T-cell (primary cell): ENCODE measurements at places on chromosomes 2 and 18. TPM values are rescaled to one million over a fixed set of nuclear protein-coding genes. Genes with fewer than 3 reads are reported as not detected.

DNA sequence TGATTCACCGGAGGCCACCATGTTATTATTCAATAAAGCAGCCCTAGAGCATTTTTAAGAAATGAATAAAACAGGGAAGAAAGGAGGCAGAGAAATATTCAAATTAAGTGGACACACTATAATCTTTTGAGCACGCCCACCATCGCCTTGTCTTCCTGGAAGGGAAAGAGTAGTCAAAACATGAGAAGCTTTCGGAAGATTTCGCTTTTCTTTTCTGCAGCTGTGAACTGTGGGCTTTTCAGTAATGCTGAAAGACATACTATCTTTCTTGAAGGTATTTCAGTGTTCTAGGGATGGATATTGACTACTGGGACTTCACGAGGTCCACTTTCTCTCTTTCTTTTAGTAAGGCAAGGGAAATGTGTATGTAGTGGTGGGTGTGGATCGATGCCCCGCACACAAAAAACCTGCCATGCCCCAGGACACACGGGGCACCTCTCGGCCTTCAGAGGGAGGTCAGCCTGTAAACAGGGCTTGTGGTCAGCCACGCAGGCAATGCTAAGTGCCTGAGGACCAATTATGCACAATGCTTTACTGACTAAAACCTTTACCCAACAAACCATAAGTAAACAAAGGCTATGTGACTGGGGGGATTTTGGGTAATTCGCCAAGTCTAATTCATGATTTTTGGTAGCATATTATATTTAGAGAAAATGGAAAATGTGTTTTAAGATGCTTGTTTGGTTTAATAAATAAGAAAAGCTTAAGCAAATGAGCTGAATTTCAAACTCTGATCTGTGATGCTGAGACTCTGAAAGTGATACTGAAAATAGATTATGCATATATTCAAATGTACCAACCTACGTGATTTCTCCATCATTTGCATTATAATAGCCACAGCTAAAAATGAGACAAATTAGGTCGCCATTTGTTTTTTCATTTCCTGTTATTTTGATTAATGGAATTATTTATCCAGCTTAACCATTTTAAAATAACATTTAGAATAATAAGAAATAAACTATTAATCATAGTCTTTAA is 130.5 kb downstream of the ZNF516 start:
- peaks cover 2% of the 10 kb centered on the region for H3K4me1 ChIP-seq
- no peaks in the 10 kb centered on the region for H3K27me3 ChIP-seq
- H3K4me3 ChIP-seq = no peak overlapping the region
- no peak overlapping the region for H3K27ac ChIP-seq

C2orf78 gene
- total RNA-seq = not detected

EMX1 gene
- total RNA-seq = not detected

- no peaks in the 10 kb centered on the region for H3K27me3 ChIP-seq
- H3K4me3 ChIP-seq = no peak overlapping the region
- DNase-seq = no peak
Observed at GRCh38 chr2:194003911-194004310, 1653.1 kb upstream of the SLC39A10 start.

SLC11A1 gene
- 0.79 TPM for total RNA-seq

DNA sequence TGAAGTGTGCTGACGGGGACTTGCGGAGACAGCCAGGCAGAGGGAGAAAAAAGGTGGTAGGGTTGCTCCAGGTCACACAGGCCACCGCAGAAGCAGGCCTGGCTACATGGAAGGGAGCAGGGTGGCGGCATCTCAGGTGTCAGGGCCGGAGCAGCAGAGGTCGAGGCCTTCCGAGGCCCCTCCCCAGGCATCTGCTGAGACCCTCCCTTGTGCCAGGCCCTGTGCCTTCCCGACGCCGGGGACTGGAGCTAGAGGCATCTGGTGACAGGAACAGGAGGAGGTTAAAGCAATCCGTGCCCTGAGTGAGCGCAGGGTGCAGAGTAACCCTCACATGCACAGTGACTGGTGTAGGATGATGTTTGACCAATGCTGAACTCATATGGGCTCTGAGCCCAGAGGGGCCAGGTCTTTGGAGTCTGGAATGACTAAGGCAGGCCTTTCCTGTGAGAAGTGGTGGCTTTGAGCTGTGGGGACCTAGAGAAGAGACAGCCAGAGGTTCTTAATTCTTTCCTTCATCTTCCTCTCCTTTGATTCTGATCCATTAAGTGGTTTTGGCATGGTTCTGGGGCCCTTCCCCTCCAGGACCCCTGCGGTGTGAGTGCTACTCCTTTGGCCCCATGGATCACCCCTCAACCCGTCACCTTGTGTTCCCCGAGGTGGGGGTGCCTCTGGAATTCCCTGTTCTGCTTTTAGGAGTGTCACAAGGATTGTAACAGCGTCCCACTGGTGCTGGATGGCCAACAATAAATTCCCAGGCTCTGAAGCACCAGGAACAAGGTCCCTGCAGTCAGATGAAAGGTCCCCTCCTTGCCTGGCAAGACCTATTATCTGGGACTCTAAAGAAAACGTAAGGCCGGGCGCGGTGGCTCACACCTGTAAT is 72.1 kb downstream of the KLHL29 start:
- H3K27me3 ChIP-seq = peaks cover 25% of the 10 kb centered on the region
- no peaks in the 10 kb centered on the region for H3K36me3 ChIP-seq
- H3K4me3 ChIP-seq = no peak overlapping the region
- DNase-seq = no peak
- peaks cover 16% of the 10 kb centered on the region for H3K4me1 ChIP-seq
- H3K27ac ChIP-seq = no peak overlapping the region

GRCh38 chr2:112583497-112584133 is 794 bp upstream of the CHCHD5 start:
- DNase-seq = no peak
- no peaks in the 10 kb centered on the region for H3K27me3 ChIP-seq

- no peaks in the 10 kb centered on the region for H3K4me1 ChIP-seq
- peaks cover 10% of the 10 kb centered on the region for H3K27me3 ChIP-seq
- H3K36me3 ChIP-seq = no peaks in the 10 kb centered on the region
Observed at GRCh38 chr18:8762968-8763367, 57.6 kb downstream of the MTCL1 start.

PMS1 gene
- total RNA-seq = 30.9 TPM

HOXD12 gene
- not detected for total RNA-seq

UGT1A10 gene
- total RNA-seq = not detected

DNA sequence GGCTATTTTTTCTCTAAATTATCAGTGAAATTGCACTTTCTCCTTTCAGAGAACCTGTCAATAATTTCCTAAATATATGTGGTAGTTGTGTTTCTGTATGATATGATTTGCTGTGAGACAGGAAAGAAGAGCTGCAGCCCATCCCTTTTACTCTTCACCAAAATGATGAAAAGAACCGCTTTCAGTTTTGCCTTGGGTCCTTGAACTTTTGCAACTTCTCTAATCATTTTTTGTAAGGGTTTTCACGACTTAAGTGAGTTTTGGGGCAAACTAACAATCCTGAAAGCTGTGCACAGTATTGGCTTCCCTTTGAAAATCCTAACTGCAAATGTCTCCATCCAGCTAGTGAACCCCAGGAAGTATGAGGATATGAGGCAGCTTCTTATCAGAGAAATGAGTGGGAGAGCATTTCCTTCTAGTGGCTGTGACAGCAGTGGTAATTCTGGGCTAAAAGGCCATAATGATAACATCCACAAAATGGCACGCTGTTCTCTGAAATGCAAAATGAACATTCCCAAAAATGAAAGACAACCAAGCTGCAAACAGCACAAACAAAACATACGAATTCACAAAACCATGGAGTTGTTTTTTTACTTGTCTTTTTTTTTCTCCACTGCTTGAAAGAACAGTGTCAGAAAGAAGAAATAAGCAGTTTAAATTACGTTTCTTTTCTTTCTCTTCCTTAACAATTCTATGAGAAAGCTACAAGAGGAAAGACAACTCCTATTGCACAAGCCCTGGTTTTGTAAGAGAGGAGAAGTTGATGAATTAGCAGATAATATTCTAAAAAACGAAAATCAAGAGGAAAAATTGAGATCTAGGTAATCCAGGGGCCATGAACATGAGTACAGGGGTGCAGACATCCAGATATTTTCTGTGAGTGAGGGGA is 1291.6 kb upstream of the ZEB2 start:
- no peak overlapping the region for H3K4me3 ChIP-seq
- no peak for DNase-seq
- no peak overlapping the region for H3K27ac ChIP-seq
- H3K4me1 ChIP-seq = no peaks in the 10 kb centered on the region
- H3K27me3 ChIP-seq = no peaks in the 10 kb centered on the region

GRCh38 chr2:181430406-181431118 is 26.6 kb upstream of the ITGA4 start:
- peaks cover 5% of the 10 kb centered on the region for H3K4me1 ChIP-seq
- no peaks in the 10 kb centered on the region for H3K36me3 ChIP-seq
- no peak for DNase-seq
- H3K4me3 ChIP-seq = no peak overlapping the region
- peak overlapping the region; percentile 2 for H3K27ac ChIP-seq

DNA sequence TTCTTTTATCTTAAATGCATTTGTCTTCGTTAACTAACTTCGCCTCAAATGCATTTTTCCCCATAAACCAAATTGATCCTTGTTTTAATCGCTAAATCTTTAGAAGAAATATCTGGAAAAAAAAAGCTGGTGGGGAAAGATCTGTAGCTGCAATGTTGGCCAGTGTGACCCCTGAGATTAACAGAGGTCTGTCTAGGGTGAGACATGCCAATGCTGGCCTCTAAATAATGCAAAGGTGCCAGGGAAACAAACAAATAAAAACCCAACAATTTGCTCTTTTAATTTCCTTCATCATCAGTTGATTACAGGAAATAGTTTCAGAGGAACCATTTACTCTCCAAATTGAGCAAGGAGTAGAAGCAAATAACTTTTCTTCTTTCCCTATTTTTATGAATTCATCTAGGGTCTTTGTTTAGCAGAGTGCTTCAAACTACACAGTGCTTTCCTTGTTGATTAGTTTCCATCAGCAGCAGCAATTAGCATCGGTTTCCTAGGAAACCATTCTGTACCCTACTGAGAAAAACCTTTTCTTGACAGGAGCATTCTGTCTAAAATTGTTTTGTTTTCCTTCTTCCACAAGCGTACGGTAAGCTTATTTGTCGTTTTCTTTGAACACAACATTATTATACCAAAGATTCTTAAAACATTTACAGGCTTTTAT is 100.5 kb upstream of the UNC80 start:
- H3K27ac ChIP-seq = no peak overlapping the region
- H3K27me3 ChIP-seq = no peaks in the 10 kb centered on the region
- H3K4me3 ChIP-seq = no peak overlapping the region
- DNase-seq = no peak

GRCh38 chr18:48925491-48925780 is 25.3 kb downstream of the SMAD7 start:
- peaks cover 12% of the 10 kb centered on the region for H3K36me3 ChIP-seq
- H3K27me3 ChIP-seq = no peaks in the 10 kb centered on the region
- no peak for DNase-seq
- peaks cover 59% of the 10 kb centered on the region for H3K4me1 ChIP-seq
- no peak overlapping the region for H3K27ac ChIP-seq

DNA sequence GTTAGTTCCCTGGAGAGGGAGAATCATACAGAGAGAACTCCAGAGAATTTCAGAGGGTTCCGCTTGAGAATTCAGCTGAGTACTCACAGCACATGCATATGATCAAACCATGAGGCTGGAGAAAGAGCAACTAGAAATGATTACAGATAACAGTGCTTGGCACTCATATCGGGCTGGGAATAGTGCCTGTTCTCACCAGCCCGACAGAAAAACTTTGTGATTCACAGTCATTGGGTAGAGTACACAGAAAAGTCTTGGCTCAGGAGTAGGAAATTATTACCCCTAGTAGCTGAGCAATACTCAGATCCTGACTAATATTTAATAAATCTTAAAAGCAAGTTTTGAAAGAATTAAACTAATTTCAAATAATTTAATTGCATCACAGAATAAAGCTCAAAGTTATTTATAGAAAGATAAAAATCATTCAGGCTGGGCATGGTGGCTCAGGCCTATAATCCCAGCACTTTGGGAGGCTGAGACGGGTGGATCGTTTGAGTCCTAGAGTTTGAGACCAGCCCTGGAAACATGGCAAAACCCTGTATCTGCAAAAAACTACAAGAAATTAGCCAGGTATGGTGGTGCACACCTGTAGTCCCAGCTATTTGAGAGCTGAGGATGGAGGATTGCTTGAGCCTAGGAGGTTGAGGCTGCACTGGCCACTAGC is 6.8 kb downstream of the WDPCP start:
- H3K27ac ChIP-seq = no peak overlapping the region
- no peak for DNase-seq
- H3K4me3 ChIP-seq = no peak overlapping the region
- H3K27me3 ChIP-seq = no peaks in the 10 kb centered on the region

GRCh38 chr2:39275016-39275415 is 31.2 kb upstream of the CDKL4 start:
- no peak overlapping the region for H3K27ac ChIP-seq
- no peak overlapping the region for H3K4me3 ChIP-seq
- no peaks in the 10 kb centered on the region for H3K27me3 ChIP-seq
- peaks cover 17% of the 10 kb centered on the region for H3K36me3 ChIP-seq
- no peak for DNase-seq

DNA sequence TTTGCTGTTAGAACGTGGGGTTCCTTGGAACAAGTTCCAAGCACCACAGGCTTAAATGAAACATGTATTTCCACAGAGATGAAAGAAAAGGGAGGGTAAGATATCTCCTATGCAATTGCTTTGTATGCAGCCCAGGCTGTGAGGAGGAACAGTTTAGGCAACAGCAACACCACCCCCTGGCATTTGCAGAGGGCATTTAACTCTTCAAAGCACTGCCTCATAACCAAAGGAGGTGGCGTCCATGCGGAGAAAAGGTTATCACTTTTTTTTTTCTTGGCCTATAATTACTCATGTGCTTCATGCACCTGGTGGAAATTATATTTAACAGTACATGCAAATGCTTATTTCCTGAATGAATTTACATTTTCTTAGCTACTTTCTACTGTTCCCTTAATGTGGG is 286.0 kb downstream of the LPIN1 start:
- H3K4me3 ChIP-seq = no peak overlapping the region
- no peaks in the 10 kb centered on the region for H3K36me3 ChIP-seq
- no peaks in the 10 kb centered on the region for H3K27me3 ChIP-seq
- no peak for DNase-seq
- no peak overlapping the region for H3K27ac ChIP-seq

- DNase-seq = no peak
- H3K36me3 ChIP-seq = no peaks in the 10 kb centered on the region
- no peaks in the 10 kb centered on the region for H3K27me3 ChIP-seq
- H3K27ac ChIP-seq = no peak overlapping the region
- no peaks in the 10 kb centered on the region for H3K4me1 ChIP-seq
Observed at GRCh38 chr2:58436872-58437271, 195.7 kb upstream of the FANCL start.
